EL (cell line): ENCODE measurements at places on chromosomes 7 and 10.

GRCh38 chr7:2237109-2237602 lies 4.4 kb upstream of the MAD1L1 start:
- no peak for DNase-seq

DNA sequence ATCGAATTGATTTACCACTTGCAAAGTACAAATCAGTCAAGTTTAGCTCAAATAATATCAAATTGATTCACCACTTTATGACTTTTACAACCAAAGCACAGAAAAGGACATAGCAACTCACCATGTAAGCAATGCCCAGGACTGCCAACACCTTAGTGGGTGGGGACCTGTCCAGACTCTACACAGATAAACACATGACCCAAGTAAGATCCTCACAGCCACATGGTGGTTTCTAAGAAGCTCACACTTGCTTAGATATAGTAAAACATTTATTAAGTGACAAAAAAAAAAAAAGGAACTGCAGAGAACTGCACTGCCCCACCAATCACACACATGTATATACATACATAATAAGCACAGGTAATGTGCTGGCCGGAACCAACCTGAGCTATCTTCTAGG lies 116.2 kb downstream of the SLC25A13 start:
- no peak for DNase-seq

- no peak for DNase-seq
These were observed 181.6 kb downstream of the EVX1 start for GRCh38 chr7:27424231-27424630.

DNA sequence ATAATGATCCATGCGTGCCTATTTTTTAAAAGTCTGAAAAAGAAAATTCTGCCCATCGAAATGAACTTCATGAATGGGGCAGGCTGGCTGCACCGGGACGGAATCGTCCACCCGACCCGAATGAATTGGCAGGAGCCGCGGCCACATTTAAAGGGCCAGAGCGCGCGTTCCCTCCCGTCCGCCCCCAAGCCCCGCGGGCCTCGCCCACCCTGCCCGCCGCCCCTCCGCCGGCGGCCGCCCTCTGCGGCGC lies 319 bp upstream of the GATA3 start:
- peak; percentile 34 for DNase-seq

- DNase-seq, result peak; percentile 30
These were observed 99.8 kb downstream of the SND1 start for GRCh38 chr7:127751490-127752448.

GRCh38 chr7:116027786-116028185 lies 2.8 kb downstream of the TFEC start:
- no peak for DNase-seq

DNA sequence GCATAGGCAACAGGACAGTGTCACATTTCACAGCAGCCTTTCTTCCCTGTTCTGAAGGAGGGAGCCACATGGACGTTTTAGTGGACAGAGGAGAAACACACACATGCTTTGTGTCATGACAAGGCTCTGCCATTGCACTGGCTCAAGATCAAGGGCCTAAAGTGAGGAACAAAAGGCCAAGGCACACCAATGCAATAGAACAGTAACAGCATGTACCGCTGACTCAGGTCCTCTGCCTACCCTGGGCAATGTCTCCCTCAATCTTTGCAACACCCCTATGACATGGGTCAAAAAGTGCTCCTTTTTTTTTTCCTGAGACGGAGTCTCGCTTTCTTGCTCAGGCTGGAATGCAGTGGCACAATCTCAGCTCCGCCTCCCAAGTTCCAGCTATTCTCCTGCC lies 57.8 kb upstream of the SDK1 start:
- no peak for DNase-seq

GRCh38 chr10:132905661-132906060 lies 36.7 kb downstream of the CFAP46 start:
- no peak for DNase-seq

DNA sequence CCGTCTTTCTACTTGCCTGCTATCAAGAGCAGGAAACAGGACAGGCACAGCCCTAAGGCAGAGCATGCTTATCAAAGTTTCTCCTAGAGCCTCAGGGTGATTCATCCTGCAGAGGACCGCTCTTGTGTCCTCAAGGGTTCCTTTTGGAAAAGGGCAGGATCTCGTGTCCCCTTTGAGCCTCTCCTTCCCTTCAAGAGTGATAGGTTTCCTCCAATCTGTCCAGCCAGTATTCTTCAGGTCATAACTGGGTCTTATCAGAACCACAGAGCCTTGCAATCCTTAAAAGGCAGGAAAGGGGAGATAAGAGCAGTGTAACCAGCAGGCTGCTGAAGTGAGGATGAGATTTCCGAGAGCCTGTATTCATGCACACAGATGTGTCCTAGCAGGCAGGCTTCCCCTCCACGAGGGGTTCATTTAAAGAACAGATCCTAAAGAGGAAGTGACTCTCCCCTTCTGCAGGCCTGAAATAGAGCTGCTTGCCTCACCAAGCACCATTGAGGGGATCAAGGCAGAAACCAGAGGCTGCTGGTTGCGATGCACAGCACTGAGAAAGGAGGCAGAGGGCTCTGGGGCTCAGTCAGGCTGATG lies 90.5 kb upstream of the SVIL start:
- peak; percentile 17 for DNase-seq

DNA sequence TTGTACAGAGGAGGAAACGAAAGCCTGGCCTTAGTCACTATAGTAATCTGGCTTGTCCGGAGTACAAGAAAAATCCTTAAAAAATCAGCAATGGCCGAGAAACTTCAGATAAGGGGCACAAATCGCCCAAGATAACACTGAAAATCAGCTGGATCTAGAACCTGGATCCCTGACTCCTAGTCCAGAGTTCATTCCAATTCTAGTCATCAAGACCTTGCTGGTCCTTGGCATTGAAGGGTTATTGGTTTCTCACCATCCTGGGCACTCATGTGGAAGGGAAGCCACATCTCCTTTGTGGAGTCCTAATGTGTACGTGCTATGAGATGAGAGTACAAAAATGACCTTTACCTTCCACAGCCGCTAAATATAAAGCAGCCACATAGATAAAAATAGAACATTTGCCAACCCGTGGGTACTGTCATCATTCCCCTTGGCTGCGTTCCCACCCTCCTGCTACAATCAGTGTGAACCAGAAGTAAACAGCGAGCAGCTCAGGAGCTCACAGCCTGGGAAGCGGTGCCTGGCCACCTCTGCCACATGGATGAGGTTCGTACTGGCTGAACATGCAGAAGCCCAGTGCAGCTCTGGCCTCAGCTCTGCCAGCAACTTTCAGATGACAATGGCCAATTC lies 116.0 kb upstream of the PDLIM1 start:
- DNase-seq, result no peak

GRCh38 chr10:73097305-73097670 lies 622 bp upstream of the P4HA1 start:
- no peak for DNase-seq

- no peak for DNase-seq
These were observed 1.0 kb downstream of the GRM8 start for GRCh38 chr7:127251465-127252376.

GRCh38 chr7:69654381-69654780 lies 56.1 kb downstream of the AUTS2 start:
- DNase-seq, result no peak

- DNase-seq, result no peak
These were observed 62.1 kb downstream of the ANKRD26 start for GRCh38 chr10:27038168-27038567.

- DNase-seq, result no peak
These were observed 103.7 kb upstream of the ANKRD1 start for GRCh38 chr10:91024541-91024940.

DNA sequence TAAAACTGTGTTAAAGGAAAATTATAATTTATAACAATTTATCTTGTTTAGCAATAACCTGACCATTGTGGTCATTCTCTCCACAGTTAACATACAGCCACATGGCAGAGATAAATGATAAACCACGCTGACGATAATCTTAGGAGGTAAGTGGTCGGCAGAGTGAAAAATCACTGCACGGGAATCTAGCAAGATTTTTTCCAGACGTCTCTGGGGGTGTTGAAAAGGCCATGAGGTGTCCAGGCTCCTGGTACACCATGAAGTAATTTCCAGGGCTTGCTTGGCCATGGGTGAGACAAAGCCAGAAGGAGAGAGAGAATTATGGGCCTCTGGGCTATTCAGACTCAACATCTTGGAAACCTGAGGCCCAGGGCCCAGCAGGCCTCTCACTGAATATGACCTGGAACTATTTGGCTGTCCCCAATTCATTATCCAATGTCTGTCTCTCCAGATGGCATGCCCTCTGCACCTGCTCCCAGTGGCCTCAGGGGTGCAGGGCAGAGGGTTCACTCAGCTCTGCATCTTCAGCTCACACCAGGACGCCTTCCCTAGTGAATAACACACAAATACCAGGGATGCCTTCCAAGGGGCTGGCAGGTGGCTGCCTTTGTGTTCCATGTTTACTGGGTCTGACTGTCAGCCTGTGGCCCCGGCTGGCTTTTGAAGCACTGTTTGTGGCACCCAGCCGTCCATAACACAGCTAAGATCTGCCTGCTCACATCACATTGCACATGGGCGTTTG lies 590.4 kb upstream of the PFKP start:
- no peak for DNase-seq

DNA sequence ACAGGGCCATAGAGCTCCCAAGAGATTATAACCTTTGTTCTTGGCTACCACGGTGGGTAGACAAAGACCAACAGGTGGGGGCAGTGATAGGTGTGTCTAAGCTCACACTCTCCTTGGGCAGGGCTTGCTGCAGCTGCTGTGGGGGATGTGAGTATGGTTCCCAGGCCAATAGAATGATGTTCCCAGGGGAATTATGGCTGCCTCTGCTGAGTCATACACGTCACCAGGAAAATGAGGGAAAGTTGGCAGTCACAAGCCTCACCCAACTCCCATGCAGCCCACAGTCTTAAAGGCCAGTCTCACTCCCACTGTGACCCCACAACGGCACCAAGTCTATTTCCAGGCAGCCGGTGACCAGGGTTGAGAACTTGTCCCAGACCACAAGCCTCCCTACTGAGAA lies 453.4 kb upstream of the PODXL start:
- DNase-seq, result no peak

DNA sequence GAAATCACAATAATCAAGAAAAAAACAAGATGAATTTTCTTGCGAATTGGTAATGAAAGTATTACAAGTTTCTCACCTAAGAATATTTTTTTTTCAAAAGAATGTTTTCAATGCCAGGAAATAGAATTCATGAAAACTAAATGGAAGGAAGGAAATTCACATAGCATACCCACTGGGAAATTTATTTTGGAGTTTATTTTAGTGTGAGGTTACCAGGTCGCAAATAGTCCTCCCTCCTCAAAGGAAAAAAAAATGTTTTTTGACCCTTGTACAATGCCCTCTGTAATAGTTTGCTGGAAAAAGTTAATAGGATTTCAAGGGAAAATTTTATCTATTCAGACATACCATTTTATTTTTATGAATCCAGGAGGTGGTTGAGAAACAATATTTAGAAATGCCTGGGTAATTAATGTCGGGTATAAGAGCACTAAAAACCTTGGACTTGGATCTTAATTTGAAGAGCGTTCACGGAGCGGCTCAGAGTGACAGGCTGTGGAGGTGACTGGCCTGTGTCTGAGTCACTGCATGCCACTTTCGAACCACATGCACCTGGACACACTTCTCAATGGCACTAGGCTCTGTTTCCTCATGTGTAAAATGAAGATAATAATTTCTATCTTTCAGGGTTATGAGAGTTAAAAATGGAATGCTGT lies 28.2 kb downstream of the CUBN start:
- no peak for DNase-seq

- DNase-seq, result no peak
These were observed 38.1 kb upstream of the DUSP5 start for GRCh38 chr10:110459600-110459999.

- DNase-seq, result no peak
These were observed 77.5 kb upstream of the VWC2 start for GRCh38 chr7:49695971-49696370.

- DNase-seq, result no peak
These were observed 34.0 kb downstream of the CH25H start for GRCh38 chr10:89173075-89173474.
